ENCODE measurements at places on chromosomes 5 and 9.
A peak's percentile ranks its signal among the peaks of the same experiment; 100 is the strongest.

GRCh38 chr9:38342096-38342495 is 50.4 kb upstream of the ALDH1B1 start:
- peak; percentile 36 for DNase-seq

DNA sequence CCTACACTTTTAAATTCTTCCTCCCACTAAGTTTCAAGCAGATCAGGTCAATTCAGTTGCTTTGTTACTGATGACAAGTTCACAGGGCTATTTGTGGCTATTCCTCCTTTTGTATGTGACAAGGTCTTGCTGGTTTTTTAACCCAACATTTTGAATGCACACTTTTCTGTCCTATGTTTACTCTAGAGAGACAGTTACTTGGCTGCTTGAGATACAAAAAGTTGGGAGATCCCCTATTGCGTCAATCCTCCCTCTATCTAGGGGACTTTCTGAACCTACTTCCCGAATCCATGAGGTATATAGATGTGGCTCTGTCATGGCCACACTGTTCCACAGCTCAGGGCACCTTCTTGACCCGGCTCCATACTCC is 386.7 kb downstream of the NTRK2 start:
- DNase-seq: no peak

DNA sequence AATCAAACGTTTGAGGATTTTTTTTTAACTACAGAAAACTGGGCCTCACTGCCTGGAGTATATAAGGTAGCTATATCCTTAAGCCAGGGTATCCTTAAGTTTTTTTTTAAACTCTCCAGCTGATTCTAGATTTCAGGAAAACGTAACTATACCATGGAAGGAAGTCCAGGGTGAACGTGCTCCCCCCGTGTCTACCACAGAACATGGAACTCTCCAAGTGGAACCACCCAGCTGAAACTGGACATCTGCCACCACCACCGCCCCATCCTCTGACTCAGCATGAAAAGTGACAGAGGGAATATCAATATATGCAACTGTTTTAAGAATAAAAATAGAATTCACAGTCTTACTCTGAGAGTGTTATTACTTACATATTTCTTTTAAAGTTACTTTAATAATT is 61.3 kb downstream of the DROSHA start:
- peak; percentile 82 for DNase-seq

GRCh38 chr5:142748568-142749249 is 21.5 kb upstream of the ARHGAP26 start:
- no peak for DNase-seq

DNA sequence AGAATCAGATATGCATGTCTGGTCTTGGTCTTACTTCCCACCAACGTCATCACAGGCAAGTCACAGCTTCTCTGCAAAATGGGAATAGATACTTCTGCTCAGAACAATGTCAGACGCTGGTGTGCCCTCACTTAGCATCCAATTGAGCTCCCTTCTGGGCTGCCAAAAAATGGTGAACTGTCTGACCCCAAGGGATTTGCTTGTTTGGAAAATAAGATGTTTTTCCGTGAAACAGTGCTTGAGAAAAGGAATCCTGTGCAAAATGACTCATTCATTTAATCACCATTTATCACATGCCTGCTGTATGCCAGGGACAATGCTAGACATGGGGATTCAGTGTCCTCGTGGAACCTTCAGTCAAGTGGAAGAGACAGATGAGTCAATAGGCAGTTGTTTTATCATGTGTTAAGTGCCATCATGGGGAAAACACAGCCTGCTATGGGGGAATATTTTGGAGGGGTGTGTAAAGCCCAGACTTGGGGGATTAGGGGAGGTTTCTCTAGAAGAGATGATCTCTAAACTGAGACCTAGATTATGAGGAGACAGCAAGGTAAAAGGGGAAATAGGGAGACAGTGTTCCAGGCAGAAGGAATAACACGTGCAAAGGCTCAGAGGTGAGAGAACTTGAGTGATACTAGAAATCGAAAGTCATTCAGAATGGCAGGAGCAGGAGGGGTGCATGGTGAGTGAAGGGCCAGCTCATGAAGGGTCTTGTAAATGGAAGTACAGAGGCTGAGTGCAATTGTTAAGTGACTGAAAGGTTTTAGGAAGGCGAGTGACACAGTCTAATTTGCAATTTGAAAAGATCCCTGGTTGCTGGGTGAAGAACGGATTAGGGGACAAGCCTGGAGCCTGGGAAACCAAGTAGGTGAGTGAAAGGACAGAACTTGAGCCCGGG is 3.9 kb downstream of the NIPAL4 start:
- DNase-seq: no peak

Measured in AG20443 (cell line).